ENCODE measurements at places on chromosomes 6 and 20.

- no peak for DNase-seq
These were observed 31.3 kb downstream of the OR2A4 start for GRCh38 chr6:131669891-131670290.

GRCh38 chr20:58308680-58309527, 611 bp upstream of the RAB22A start:
- peak; percentile 9 for DNase-seq

DNA sequence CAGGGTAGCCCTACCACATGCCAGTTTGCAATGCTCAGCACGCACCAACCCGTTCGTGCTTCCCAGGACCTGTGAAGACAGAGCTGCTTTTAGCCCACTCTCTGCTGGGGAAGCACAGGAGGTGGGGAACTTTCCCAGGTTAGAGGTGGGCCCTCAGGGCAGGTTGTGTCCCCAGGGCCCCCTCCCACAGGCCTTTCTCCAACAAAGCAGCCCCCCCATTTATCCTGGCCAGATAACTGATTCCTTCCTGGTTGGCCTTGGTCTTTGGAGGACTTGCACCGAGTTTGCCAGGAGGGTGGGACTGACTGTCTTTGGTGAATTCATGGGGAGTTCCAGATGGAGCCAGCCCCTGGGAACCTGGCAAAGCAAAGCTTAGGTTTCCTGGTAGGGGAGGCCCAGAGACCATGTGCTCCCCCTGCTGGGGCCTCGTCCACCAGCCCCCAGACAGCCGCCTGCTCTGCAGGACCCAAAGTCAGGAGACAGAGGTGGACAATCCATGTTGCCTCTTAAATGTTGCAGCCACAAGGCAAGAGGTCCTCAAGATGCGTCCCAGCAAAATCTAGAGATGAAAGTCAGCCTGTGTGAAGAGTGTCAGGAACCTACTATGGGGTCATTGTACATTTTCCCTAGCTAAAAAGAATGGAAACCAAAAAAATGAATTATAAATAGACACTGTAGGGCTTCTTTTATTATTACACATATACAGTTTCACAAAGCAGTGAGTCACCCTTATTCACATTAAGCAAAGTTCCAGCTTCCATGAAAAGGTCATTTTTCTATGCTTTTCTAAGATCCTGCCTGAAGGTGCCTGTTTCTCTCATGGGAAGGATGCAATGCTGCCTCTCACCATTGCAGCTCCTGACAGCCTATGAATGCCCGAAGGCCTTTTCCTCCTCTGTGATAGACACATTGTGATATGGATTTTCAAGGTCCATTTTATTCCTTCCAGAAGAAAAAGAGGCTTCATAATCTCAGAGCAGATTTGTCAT, 497.8 kb downstream of the PREX1 start:
- DNase-seq, result no peak

DNA sequence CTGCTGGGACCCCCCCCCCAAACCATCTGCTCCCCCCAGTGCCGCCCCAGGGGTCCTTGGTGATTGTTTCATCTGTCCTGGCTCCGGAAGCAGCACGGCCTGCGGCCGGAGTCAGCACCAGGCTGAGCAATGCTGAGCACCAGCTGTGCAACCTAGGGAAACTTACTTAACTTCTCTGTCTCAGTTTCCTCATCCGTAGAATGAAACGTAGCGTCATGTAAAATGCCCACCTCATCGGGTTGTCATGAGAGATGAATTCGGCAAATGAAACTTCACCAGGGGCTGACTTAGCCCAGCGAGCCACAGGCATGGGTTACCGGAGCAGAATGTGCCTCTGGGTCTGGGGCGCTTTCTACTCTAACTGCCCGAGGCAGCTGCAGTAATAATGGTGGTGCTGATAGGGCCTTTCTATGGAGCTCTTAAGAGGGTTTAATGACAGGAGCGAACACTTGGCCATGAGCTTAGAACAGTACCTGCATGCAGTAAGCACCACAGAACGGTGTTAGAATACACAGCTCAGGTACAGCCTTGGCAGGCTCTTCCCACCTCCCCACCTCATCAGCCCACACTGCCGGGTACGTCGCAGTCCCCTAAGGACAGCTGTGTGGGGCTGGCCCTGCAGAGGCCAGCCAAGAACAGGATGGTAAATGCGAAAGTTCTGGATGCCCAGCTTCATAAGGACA, 1.7 kb downstream of the THBS2 start:
- DNase-seq, result no peak

DNA sequence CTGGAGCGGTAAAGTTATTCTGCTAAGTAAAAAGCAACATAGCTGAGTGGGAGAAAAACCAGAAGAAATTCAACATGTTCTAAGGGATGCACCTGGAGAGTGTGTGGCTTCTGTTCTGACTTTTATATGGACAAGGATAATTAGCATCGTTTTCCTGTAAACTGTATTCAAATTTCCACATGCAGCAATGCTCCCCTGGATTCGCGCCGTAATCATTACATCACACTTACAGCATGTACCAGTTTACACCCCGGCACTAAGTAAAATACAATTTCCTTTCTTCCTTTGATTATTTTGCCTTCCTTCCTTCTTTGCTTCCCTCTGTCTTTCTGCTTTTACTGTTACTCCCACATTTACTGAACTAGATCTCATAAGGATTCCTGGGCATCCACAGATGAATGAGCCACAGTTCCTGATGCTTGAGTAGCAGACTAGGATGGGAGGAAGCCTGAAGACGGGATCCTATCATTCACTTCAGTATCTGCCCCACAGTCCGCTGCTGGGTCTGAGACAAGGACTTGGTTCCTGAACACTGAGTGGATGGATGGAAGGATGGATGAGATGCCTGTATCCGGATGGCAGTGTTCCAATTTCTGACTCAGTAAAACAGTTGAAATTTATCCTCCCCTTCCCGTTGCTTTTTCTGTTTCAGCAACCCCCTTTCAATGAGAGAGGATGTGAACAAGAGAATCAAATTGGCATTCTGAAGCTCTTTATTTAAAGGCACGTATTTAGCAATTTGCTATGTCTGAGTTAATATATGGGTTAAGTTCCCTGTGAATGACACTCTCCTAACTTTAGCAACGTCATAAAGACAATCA, 174.6 kb downstream of the GJA10 start:
- no peak for DNase-seq

DNA sequence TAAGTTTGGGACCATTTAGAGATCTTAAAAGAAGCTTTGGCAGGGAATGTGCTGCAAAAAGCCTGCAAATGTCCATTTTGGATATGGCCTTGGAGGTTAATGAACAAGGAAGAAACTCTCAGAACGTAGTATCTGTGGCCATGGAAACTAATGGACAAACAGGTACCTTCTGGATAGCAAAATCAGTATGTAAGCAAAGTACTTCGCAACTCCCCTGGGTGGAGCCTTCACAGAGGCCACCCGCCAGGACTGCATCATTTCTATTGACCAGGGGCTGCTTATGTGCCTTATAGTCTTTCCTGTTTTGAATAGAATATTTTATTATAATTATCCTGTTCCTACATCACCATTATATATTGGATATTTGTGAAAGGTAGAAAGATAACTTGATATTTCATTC, 510.8 kb upstream of the SYNCRIP start:
- no peak for DNase-seq

GRCh38 chr20:35243986-35244385, 17.5 kb downstream of the MMP24 start:
- no peak for DNase-seq
